ENCODE measurements at places on chromosomes 3 and 15.

DNA sequence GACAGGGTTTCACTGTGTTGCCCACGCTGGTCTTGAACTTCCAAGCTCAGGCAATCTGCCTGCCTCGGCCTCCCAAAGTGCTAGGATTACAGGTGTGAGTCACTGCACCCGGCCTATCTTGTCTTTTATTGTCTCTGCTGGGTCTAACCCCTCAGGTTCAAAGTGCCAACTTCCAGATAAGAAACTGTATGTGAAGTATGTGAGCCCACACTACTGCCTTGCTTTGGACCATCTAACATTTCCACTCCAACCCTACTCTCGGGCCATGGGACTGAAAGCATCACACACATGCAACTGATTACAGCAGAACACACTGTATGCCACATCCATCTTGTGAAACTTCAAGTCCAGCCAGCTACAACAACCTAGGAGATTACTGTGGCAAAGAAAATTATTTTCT is 256.1 kb upstream of the VEPH1 start:
- no peak for DNase-seq

- DNase-seq, result no peak
Observed at GRCh38 chr3:13167064-13167743, 94.0 kb upstream of the IQSEC1 start.

GRCh38 chr15:87570206-87570605 is 686.3 kb downstream of the NTRK3 start:
- no peak for DNase-seq

GRCh38 chr3:141368925-141369794 is 856 bp downstream of the ZBTB38 start:
- no peak for DNase-seq

DNA sequence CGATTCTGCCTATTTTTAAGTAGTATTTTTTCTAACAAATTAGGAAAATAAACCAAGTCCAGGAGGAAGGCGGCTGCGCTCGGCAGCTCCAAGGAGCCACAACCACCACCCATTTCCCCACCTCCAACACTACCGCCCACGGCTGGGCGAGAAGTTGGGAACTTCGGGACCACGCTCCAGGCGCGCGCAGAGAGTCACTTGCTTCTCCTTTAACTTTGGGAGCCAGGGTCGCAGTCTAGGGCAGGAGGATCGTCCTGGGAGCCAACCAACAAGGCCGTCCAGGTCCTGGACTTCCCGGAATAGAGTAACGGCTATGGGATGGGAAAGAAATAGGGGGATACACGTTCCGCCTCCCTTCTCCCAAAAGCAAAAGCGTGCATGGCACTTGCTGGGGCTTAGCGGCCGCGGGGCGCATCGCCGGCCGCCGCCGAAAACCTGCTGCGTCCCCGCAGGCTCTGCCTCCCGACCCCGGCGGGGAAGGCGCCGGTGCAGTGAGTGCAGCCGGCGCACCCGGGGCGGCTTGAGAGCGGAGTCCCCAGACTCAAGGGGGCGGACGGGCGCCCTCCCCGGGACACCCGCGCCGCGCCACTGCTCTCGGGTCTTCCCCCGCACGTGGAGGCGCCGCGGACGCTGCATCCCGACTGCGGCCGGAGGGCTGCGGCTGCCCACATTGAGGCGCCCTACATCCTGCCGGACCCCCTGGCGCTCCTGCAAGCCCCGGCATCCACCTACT is 699 bp downstream of the MEGF11 start:
- no peak for DNase-seq

- DNase-seq, result no peak
Observed at GRCh38 chr3:173938616-173939015, 541.1 kb downstream of the NLGN1 start.

- DNase-seq, result no peak
Observed at GRCh38 chr3:132254076-132254755, 63.0 kb upstream of the ACP3 start.

- DNase-seq, result no peak
Observed at GRCh38 chr15:45668386-45668785, 33.6 kb downstream of the SQOR start.

GRCh38 chr15:31365655-31366127 is 39.1 kb downstream of the KLF13 start:
- peak; percentile 88 for DNase-seq

DNA sequence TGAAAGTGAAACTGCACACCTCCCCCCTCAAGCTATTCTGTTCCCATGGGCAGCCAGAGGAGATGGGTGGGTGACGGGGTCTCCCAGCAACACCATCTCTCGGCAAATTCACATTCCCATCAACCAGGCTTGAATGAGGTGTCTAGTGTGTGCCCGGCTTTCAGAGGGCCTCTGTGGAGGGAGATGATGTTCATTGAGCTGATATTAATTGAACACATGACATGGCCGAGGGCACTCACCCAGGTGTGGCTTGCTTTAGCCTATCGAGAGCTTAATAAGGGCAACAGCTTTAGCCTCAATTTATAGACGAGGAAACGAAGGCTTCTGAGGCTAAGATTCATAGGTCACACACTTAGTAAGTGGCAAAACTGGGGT is 288.0 kb downstream of the UACA start:
- no peak for DNase-seq

- no peak for DNase-seq
Observed at GRCh38 chr15:73750438-73750837, 2.7 kb downstream of the INSYN1 start.

GRCh38 chr15:65275104-65275727 is 11.5 kb downstream of the PARP16 start:
- no peak for DNase-seq

- no peak for DNase-seq
Observed at GRCh38 chr3:76122007-76122406, 336.7 kb upstream of the ZNF717 start.

GRCh38 chr3:4864503-4864902 is 114.7 kb upstream of the BHLHE40 start:
- no peak for DNase-seq

- no peak for DNase-seq
Observed at GRCh38 chr3:195820186-195820585, 8.5 kb upstream of the MUC4 start.

- no peak for DNase-seq
Observed at GRCh38 chr3:16595778-16596177, 9.4 kb downstream of the DAZL start.

GRCh38 chr15:53359038-53359437 is 400.4 kb downstream of the WDR72 start:
- DNase-seq, result no peak

DNA sequence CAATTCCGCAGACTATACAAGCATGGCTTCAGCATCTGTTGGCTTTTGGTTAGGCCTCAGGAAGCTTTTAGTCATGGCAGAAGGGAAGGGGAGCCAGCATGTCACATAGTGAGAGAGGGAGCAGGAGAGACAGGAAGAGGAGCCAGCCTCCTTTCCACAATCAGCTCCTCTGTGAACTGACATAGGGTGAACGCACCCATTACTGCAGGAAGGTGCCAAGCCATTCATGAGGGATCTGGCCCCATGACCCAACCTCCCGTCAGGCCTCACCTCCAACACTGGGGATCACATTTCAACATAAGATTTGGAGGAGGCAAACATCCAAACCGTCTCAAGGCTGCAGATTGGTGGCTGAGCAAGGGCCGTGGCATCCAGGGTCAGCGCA is 106.3 kb downstream of the LRRK1 start:
- no peak for DNase-seq

DNA sequence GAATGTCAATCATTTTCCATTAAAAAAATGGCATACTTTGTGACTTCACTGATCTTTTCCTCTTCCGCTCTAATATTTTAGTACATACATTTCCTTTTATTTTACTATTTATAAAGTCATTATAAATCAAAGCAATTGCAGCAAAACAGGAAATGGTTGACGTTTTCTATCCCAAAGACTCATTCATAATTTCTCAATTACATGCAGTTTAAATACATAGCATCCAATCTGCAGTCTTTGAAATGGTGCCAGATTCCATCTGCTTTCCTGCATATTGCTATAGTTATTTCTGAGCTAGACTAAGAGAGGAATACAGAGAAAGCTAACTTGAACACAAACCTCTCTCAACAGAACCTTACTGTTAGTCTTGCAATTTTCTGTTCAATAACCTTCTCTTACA is 179.8 kb downstream of the ZPLD1 start:
- DNase-seq, result no peak

DNA sequence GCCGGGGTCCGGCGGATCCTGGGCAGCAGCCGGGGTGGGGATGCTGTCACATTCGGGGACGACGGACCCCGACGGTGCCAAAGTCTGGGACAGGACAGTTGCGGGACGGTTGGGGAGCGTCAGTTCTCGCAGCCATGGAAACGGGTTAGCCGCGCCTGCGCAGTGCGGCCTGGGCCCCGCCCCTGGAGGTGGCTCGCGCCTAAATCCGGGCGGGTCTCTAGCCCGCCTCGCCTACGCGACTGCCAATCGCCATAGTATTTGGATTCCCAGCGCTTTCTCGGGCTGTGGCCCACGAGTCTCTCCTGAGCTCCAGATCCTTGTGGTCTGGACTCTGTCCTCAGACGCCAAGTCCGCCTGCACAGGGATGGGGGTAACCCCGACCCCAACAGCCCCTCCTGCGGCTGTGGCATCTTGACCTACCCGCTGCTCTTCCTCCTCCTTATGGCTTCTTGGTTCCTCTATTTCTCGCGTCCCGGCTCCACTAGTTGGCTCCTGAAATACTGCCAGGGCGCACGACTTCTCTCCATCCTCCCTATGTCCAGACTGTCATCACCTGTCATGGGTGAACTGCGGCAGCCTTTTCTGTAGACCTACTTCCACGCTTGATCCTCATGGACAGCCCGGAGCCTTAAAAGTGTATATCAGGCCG is at the start of gene ZMYND10:
ZMYND10 (minus strand) TSS at position 147 of the 649 bp plus-strand sequence. CDS start 153 bp downstream, outside the sequence.
- DNase-seq, result no peak

DNA sequence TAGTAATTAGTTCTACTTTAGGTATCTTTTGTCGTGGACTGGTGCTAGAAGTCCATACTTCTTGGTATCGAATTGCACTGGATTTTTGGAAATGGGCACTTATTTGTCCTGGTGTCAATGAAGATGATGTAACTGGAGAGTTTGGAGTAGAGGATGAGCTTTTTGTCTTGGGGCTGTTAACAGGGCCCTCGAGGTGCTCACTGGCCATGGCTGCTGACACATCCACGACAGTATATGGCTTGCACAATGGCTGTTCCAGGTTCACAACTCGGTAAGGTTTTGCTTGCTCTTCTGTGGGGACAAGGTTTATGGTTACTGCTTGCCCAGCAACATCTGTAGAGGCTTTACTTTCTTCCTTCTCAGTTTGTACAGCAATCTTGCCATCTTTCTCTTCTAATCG is 109.4 kb upstream of the TSPAN3 start:
- no peak for DNase-seq

DNA sequence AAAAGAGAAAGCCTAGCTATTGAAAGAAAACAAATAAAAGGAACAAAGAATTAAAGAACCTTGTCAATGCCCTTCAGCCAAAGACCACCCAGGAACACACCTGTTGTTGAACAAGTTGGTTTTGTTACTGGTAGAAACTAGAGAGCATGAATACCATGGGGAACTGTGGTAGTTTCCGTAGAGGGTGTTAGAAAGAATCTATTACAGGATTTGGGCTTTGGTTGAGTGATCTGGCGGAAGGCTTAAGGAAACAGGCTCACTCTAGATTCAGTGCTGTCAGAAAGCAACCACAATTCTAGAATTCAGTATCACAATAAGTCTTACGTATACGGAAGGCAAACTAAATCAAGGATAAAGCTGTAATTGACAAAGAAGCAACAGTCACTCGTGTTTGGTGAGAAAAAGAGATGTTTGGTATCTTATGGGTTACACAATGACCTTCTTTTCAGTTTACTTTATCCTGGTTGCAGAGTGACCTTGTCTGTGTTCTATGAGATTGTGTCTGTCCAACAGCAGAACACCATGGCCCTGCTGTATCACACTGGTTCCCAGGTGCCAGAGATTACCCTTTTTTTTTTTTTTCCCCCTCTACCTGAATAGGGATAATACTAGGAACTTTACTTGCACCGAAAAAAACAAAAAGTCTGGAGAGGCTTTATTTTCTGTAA is 265.9 kb downstream of the SHQ1 start:
- DNase-seq, result no peak

GRCh38 chr15:45242289-45242688 is 9.7 kb upstream of the SLC28A2 start:
- no peak for DNase-seq

- DNase-seq, result no peak
Observed at GRCh38 chr15:67024314-67024997, 40.9 kb upstream of the SMAD3 start.

GRCh38 chr3:125042725-125043406 is 12.9 kb downstream of the HEG1 start:
- no peak for DNase-seq

GRCh38 chr3:186452517-186452916 is 90.5 kb upstream of the DGKG start:
- no peak for DNase-seq

DNA sequence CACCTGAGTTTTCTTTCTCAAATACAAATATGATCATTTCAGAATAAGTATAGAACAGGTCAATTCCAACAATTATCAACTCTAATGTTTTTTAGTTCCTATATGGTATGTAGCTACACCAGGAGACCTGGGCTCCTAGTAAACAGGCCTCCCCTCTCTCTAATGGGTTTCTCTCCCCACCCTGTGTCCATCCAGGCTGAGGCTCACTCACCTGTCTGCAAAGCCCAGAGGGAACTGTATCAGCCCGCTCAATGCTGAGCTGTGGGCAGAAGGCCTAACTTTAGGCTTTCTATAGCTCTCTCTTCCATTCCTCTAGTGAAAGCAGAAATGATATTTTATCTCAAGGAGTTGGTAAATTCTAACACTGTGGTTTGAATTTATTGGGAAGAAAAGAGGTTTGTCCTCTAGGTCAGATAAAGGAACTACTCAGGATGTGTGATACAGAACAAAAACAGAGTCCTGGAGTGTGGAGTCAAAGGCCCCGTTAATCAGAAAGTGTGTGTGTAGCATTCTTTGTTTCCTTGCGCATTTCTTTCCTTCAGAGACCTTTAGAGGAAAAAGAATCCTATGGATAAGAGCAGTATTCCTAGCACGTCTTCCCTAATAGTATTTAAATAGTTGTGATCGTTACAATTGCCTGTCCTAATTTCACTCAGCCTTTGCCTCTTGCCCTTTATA is 408.9 kb downstream of the PYDC2 start:
- DNase-seq, result no peak

DNA sequence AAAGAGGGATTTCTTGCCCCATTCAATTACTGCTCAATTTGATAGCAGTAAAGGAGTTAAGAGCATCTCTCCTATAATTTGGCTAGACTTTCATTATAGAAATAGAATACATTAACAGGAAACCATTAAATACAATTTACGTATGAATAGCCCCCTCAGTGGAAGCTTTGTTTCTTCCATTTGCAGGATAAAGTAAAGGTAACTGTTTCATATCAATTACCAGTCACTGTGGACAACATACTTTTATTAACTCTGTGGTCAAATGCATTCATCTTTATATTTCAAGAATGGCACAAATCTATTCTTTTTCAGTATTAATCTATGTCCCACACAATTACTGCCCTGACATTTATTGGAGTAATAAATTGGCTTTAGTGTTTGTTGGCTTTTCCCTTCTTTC is 613.4 kb downstream of the NLGN1 start:
- no peak for DNase-seq

GRCh38 chr3:54954022-54954421 is 26.2 kb upstream of the LRTM1 start:
- no peak for DNase-seq

- no peak for DNase-seq
Observed at GRCh38 chr3:73706771-73707170, 82.0 kb upstream of the PDZRN3 start.

Measured in pancreas (tissue), 10 donors.